ENCODE measurements at places on chromosomes 3 and 15. TPM values are rescaled to one million over a fixed set of nuclear protein-coding genes. Genes with fewer than 3 reads are reported as not detected.

The FGF12 gene
- 3.1 TPM for total RNA-seq

The DNAH12 gene
- under 0.01 TPM for total RNA-seq

The ARGFX gene
- total RNA-seq: not detected

The MUC20 gene
- 2.4 TPM for total RNA-seq

The LPP gene
- 9.5 TPM for total RNA-seq

The FAH gene
- total RNA-seq: 33.3 TPM

The GOLGA8A gene
- total RNA-seq: 38.6 TPM

The CPLX3 gene
- 0.08 TPM for total RNA-seq

The PRSS50 gene
- total RNA-seq: not detected

The TBCCD1 gene
- total RNA-seq: 7.4 TPM

The EXD1 gene
- not detected for total RNA-seq

The MYZAP gene
- 2.6 TPM for total RNA-seq

The LYZL4 gene
- total RNA-seq: 0.34 TPM

The CAV3 gene
- total RNA-seq: not detected

The SERPINI1 gene
- 0.11 TPM for total RNA-seq

The CLDN16 gene
- total RNA-seq: not detected

The PLEKHO2 gene
- 14.5 TPM for total RNA-seq

The RHCG gene
- total RNA-seq: not detected

The PLOD2 gene
- total RNA-seq: 31.4 TPM

The EFCC1 gene
- total RNA-seq: not detected

The CMTM6 gene
- 45.9 TPM for total RNA-seq

The AGBL1 gene
- not detected for total RNA-seq

The CXCR6 gene
- not detected for total RNA-seq

The THOC7 gene
- 87.1 TPM for total RNA-seq

The ESYT3 gene
- total RNA-seq: 0.38 TPM

The RAD51 gene
- total RNA-seq: 29.8 TPM

The SLC22A13 gene
- 0.26 TPM for total RNA-seq

The THPO gene
- not detected for total RNA-seq

The MOBP gene
- not detected for total RNA-seq

The MEGF11 gene
- total RNA-seq: 1.1 TPM

The PLSCR2 gene
- not detected for total RNA-seq

The GPR160 gene
- total RNA-seq: 0.57 TPM

The PPM1L gene
- 1.6 TPM for total RNA-seq

The ISG20 gene
- total RNA-seq: 383 TPM

The EHD4 gene
- total RNA-seq: 48.1 TPM

The ROPN1 gene
- total RNA-seq: 3.0 TPM

The SEMA3B gene
- total RNA-seq: 237 TPM

The PPP2R3A gene
- 14.6 TPM for total RNA-seq

The ACTC1 gene
- total RNA-seq: not detected

The SCAMP2 gene
- 13.8 TPM for total RNA-seq

The SLC38A3 gene
- 0.53 TPM for total RNA-seq

The FOXB1 gene
- not detected for total RNA-seq

The ACP3 gene
- total RNA-seq: 0.24 TPM

The PEX5L gene
- total RNA-seq: 0.48 TPM
